Lung (tissue), 17 donors: ENCODE measurements at places on chromosomes 7 and 10. TPM values are rescaled to one million over a fixed set of nuclear protein-coding genes. Genes with fewer than 3 reads are reported as not detected.

Gene MTURN
- 79.6 TPM for total RNA-seq

DNA sequence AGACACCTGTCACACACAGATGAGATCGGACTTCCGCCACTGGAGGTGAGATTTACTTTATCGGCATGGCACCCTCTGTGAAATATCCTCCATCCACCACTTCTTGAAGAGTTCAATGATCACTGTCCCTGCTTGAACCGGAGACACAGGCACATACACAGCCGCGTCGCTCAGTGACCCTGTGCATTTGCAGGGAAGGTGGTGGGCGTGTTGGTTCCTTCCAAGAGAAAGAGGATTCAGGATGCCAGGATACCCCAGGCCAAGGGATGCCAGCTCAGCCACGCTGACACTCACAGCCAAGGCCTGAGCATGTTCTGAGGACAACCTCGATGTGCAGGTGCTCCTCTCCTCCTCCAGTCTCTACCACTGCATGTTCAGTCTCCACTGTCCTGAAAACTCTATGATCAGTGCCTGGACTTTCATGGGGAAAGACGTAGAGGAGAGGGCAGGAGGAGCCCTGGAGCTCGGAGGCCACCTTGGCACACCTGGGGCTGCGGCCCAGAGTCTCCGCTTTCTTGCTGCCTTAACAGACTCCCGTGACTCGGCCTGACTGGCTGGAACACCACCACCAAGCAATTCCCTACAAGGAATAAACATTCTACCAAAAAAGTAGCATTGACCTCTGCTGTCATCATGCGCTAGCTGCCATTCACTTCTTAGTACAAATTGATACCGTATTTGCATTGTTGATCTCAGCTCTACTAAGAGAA lies 115.2 kb downstream of the TCERG1L start:
- no peaks in the 10 kb centered on the region for H3K4me1 ChIP-seq
- no peak for DNase-seq
- no peaks in the 10 kb centered on the region for H3K27me3 ChIP-seq

DNA sequence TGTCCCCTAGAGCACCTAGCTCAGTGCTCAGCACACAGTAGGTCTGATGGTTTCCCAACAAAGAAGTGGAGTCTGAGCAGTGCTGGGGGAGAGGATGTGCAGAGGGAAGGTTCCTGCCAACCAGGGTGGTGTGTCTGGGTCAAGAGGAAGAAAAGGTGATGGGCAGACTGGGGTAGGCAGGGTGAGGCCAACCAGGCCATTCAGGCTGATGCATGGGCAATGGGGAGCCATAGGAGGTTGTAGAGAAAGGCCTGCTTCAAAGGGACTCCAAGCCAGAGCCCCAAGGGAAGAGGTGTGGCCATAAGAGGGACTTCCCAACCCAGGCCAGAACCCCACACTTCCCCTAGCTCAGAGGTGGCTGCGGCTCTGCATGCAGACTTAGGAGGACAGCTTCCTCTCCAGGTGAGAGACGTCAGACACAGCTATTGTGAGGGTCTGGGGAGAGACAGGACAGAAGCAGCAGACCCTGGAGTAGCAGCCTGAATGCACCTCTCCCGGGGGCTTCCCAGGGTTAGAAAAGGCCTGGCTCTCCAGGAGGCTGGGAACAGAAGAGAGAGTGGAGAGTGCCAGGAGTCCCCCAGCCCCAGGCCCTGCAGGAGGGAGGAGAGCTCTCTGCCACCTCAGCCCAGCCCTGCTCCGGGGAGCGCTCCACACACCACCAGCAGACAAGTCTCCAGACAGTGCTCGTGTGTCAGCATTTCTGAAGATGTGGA lies 87.4 kb upstream of the ZMIZ1 start:
- H3K27me3 ChIP-seq = no peaks in the 10 kb centered on the region
- H3K4me3 ChIP-seq = no peak overlapping the region
- H3K27ac ChIP-seq = no peak overlapping the region
- no peak for DNase-seq

Gene GPAM
- total RNA-seq = 13.7 TPM

DNA sequence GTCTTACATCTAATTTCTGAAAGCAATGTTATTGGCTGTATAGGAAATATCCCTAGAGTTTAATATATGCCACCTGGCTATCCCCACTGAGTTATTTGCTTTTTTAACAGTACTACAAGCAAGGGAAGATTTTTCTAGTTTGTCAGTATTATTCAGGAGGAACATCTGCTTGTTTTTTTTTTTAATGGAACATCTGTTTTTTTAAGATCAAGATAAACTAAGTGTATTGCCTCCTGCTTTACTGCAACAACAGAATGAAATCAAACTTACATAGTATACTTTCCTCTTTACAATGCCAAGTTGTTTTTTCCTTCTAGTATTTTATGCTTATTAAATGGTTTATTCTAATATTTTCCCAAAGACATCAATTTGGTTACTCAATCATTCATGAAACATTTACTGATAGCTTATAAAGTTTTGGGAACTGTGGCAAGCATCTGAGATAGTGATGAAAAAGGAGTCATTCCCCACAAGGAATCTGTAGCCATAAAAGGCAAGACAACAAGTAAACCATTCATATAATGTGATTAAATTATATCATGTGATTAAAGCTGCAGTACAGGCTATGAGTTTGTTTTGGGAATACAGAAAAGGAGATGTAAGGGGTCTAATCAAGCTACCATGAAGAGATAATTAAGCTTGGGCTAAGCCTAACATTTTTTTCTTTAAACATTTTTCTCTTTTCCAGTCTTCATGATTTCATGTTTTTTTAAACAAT lies 17.4 kb downstream of the MTPN start:
- no peak for DNase-seq
- H3K4me1 ChIP-seq = peaks cover 5% of the 10 kb centered on the region
- H3K27ac ChIP-seq = no peak overlapping the region
- peaks cover 2% of the 10 kb centered on the region for H3K36me3 ChIP-seq
- no peaks in the 10 kb centered on the region for H3K27me3 ChIP-seq

- no peak overlapping the region for H3K27ac ChIP-seq
- H3K4me1 ChIP-seq = no peaks in the 10 kb centered on the region
- H3K27me3 ChIP-seq = peaks cover 10% of the 10 kb centered on the region
- no peak overlapping the region for H3K4me3 ChIP-seq
- DNase-seq = no peak
Observed at GRCh38 chr10:130038019-130038555, 72.5 kb downstream of the C10orf143 start.

DNA sequence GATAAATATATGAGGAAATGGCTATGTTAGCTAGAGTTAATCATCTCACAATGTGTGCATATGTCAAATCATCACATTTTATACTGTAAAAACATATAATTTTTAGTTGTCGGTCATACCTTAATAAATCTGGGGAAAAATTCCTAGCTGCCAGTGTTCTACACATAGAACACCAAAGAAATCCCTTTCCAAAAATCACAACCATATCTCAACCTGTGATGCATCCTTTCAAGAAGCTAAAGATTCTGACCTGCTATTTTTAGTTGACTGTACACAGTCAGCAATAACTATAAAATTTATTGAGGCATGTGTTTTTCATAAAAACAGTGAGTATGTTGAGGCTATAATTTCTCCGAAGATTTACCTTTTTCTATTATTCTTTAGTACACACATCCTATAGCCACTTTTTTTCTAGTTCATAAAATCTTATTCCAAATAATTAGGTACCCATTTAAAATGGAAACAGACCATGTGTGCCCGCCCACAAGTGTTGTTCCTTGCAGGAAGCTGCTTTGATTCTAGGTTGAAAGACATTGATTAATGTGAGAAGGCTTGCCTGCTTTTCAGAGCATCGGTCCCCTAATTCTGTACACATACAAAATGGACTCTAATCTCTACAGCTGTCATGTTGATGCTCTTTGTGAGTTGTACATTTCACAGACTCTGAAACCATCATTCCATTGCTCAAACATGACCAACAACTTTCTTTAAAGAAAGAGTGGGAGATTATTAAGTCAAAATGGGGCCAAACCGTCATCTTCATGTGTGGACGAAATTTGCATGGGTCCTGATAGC lies 117.5 kb upstream of the LRRN3 start:
- no peak overlapping the region for H3K27ac ChIP-seq
- no peaks in the 10 kb centered on the region for H3K4me1 ChIP-seq
- H3K27me3 ChIP-seq = no peaks in the 10 kb centered on the region
- H3K4me3 ChIP-seq = no peak overlapping the region
- no peak for DNase-seq

DNA sequence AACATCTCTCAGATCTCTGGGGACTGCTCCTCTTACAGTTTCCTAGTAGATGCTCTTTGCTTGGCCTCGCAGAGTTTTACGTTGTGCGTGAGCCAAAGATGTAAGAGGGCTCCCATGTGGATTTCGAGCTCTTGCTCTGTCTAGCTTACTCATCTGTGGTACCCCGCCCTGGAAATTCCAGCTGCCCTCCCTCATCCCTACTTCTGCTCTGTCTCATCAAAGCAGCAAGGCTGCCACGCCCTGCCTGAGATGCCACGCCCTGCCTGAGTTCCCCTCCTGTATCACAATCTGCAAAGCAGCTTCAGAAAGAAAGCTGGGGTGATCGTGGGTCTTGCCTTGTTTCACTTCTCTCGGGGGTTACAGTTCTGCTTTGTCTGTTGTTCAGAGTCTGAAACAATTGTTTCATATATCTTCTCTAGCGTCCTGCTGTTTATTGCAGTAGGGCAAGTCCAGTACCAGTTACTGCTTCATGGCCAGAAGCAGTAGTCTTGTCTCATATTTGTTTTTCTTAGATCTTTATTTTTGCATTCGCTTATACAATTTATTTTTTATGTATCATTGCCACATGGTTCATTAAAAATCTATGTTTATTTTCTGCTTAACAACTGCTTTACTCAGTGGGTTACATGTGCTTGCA lies 36.1 kb upstream of the CCNY start:
- H3K27ac ChIP-seq = no peak overlapping the region
- no peak for DNase-seq
- H3K4me3 ChIP-seq = no peak overlapping the region
- H3K27me3 ChIP-seq = no peaks in the 10 kb centered on the region
- H3K36me3 ChIP-seq = no peaks in the 10 kb centered on the region

Gene ATP5F1C
- total RNA-seq = 175 TPM
